ENCODE measurements at places on chromosomes 3 and 15. TPM values are rescaled to one million over a fixed set of nuclear protein-coding genes. Genes with fewer than 3 reads are reported as not detected.
A peak's percentile ranks its signal among the peaks of the same experiment; 100 is the strongest.

- DNase-seq: no peak
- H3K27ac ChIP-seq: no peak overlapping the region
Measured at GRCh38 chr15:44719293-44719999, 8.1 kb downstream of the B2M start.

- H3K4me3 ChIP-seq: no peak overlapping the region
- no peak for DNase-seq
- no peak overlapping the region for H3K27ac ChIP-seq
- no peaks in the 10 kb centered on the region for H3K36me3 ChIP-seq
- no peaks in the 10 kb centered on the region for H3K4me1 ChIP-seq
Measured at GRCh38 chr15:49915822-49916221, 203.2 kb downstream of the ATP8B4 start.

DNA sequence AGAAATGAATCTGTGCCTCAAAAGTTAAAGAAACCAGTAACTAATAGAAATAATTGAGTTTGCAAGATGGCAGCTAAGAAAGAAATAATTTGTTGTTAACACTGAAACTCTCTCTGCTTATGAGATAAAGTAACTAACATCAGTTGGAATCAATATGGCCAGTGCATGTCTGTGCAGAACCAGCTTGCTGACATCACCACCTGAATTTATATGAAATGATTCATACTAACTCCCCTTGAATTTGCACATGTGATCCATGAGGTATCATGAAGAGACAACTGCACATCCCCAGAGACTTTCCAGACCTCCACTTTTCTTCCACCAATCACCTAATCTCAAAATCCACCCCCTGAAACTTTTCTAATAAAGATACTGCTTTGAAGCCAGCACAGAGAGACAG lies 10.3 kb upstream of the SLC25A38 start:
- no peak overlapping the region for H3K27ac ChIP-seq
- H3K27me3 ChIP-seq: no peaks in the 10 kb centered on the region
- no peak for DNase-seq
- no peak overlapping the region for H3K4me3 ChIP-seq
- H3K36me3 ChIP-seq: no peaks in the 10 kb centered on the region
- H3K4me1 ChIP-seq: no peaks in the 10 kb centered on the region

- H3K4me3 ChIP-seq: no peak overlapping the region
- H3K27me3 ChIP-seq: no peaks in the 10 kb centered on the region
- H3K36me3 ChIP-seq: no peaks in the 10 kb centered on the region
- peaks cover 17% of the 10 kb centered on the region for H3K4me1 ChIP-seq
- no peak for DNase-seq
Measured at GRCh38 chr15:68052431-68052830, 1.7 kb upstream of the PIAS1 start.

DNA sequence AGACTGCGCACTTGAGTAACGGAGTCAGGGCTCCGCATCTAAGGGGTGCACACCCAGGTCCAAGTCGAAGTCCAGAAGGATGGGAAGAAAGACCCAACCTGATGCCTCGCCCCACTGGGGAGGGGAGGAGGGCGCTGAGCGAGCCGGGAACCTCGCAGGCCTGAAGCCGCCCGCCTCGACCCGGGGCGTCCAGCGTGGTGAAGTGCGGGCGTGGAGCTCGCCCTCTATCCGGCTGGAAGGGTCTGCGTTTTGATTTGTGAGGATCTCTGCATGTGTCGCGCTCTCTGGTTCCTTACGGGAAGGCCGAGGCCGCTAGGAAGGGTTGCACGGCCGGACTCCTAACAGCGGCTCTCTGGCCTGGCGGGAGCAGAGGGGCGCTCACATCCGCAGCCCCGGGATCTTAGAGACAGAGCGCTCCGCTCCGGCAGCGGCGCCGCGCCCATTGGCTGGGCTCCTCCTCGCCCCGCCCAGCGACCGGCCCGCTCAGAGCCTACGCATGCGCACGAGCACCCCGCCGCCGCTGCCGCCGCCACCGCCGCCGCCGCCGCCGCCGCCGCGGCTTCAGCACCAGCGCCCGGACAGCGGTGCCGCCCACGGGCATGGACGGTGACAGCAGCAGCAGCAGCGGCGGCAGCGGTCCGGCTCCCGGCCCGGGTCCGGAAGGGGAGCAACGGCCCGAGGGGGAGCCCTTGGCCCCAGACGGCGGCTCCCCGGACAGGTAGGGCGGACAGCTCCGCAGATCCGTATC lies at the start of gene DISP2:
Gene DISP2, plus strand, starts transcription at position 497 of the 748 bp plus-strand sequence. Its CDS starts 103 bp downstream, at position 600.
- H3K36me3 ChIP-seq: no peaks in the 10 kb centered on the region
- peak within 1 kb of the TSS; percentile 50 for H3K4me3 ChIP-seq
- H3K4me1 ChIP-seq: peaks cover 24% of the 10 kb centered on the region
- no peak for DNase-seq

DNA sequence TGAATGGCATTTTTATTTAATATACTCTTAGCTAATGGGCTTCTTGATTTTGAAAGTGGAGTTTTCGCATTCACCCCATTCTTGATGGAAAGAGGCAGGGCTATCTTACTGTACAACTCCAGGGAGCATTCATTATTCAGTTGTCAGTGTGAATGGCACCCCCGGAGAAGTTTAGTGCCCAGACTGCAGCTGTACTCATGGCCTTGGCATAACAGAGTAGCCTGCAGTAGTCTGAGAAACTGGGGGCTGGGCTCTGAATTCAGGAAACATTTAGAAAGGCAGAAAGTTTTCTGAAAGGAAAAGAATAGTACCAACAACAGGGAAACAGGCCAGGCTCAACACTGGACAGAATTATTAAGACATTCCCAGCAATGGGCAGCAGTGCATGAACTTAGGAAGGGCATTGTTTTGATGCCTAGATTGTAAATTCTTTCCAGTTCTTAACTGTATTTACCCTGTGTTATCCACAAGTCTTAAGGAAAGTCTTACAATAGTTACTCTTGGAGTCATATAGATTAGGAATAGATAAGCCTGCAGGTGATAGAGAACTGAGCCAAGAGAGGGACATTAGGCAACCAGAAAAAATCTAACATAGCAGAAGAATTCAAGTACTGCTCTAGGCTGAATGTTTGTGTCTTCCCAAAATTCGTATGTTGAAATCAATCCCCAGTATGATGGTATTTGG lies 44.4 kb downstream of the TIPARP start:
- no peak for DNase-seq
- H3K27me3 ChIP-seq: no peaks in the 10 kb centered on the region
- no peak overlapping the region for H3K27ac ChIP-seq
- H3K36me3 ChIP-seq: no peaks in the 10 kb centered on the region
- no peaks in the 10 kb centered on the region for H3K4me1 ChIP-seq

- no peak for DNase-seq
- H3K4me3 ChIP-seq: no peak overlapping the region
- H3K4me1 ChIP-seq: no peaks in the 10 kb centered on the region
Measured at GRCh38 chr3:14222457-14222856, 43.8 kb downstream of the LSM3 start.

GRCh38 chr3:148955544-148956346 lies 35.6 kb upstream of the GYG1 start:
- DNase-seq: no peak
- H3K4me1 ChIP-seq: peaks cover 15% of the 10 kb centered on the region
- no peak overlapping the region for H3K4me3 ChIP-seq
- H3K27me3 ChIP-seq: no peaks in the 10 kb centered on the region
- H3K27ac ChIP-seq: peak overlapping the region; percentile 80

DNA sequence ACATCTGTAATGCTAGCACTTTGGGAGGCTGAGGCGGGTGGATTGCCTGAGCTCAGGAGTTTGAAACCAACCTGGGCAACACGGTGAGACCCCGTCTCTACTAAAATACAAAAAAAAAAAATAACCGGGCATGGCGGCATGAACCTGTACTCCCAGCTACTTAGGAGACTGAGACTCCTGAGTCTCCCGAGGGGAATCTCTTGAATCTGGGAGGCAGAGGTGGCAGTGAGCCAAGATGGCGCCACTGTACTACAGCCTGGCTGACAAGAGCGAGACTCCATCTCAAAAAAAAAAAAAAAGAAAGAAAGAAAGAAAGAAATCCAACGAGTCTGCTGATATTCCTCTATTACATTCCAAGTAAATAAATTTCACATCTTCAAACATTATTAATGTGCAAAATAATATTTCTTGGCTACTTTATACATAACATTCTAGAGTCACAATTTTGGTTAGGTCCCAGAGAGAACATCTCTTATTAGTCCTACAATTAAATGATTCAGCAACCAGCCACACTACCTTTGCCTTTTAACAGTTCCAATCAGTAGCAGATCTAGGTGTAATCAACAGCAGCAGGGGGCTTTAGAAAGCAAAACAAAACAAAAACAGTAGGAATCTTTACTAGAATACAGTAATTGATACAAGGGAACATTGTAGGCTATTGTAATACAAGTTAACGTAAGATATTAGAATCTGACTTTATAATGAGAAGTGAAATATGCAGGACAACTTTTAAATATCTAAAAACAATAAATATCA lies 195.8 kb downstream of the TBC1D5 start:
- no peaks in the 10 kb centered on the region for H3K4me1 ChIP-seq
- H3K36me3 ChIP-seq: peaks cover 11% of the 10 kb centered on the region
- H3K4me3 ChIP-seq: no peak overlapping the region

YEATS2 gene
- total RNA-seq: 12.7 TPM

GP5 gene
- not detected for total RNA-seq

ASB14 gene
- total RNA-seq: not detected

DHX36 gene
- total RNA-seq: 50.7 TPM

THSD4 gene
- 144 TPM for total RNA-seq

POLQ gene
- 8.2 TPM for total RNA-seq

GUCA1C gene
- total RNA-seq: not detected

CHRNA7 gene
- total RNA-seq: 1.9 TPM

SMCO1 gene
- total RNA-seq: not detected

FHIT gene
- total RNA-seq: 0.64 TPM

EXD1 gene
- not detected for total RNA-seq

AP2M1 gene
- total RNA-seq: 212 TPM

VWA5B2 gene
- 0.22 TPM for total RNA-seq

Data from esophagus squamous epithelium (tissue), 5 donors.